Aorta (tissue), 5 donors: ENCODE measurements at places on chromosomes 12 and 14.
A peak's percentile ranks its signal among the peaks of the same experiment; 100 is the strongest.

- DNase-seq, result no peak
These were observed 473.0 kb downstream of the ADAMTS20 start for GRCh38 chr12:43078976-43079375.

DNA sequence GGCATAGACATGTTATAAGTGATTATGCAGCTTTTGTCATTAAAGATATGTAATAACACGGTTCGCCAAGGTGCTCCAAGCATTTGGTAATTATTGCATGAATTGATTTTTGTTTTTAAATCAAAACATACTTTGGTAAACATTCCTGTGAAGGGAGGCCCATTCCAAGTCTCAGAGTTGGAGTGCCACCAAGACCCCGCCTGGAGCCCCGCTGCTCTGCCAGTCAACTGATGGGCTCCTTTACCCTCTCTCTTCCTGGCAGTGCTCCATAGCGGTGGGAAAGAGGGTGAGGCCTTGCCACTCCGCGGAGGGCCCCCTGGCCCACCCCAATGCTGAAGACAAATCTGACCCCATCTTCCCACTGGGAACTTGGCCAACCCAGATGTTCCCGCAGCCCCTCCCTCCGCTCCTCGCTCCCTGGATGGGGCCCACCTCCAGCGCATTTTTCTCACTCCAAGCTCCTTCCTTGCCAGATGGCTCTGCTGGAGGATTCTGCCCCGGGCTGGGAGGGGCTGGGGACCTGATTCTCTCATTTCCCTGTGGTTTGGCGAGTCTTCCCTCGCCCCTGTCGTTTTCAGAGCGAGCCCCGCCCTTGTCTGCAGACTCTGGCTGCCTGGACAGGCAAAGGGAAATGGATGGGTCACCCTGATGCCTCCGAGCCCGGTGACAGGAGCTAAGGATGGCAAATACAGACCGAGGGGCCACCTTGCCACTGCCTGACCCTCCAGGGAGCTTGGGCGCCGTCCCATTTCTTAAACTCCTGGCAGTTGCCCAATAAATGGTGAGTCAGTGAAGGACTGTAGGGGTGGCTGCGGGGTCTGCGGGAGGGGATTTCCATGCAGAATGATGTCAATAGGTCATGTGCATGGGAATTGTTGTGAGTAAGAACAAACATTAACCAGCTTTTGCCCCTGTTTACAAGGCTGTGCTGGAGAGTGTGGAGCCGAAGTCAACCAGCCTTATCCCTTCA lies 9.2 kb upstream of the PAPLN start:
- DNase-seq, result peak; percentile 79

- DNase-seq, result no peak
These were observed 285.8 kb downstream of the ADGRD1 start for GRCh38 chr12:131239384-131240094.

GRCh38 chr12:13205809-13206559 lies 9.5 kb downstream of the EMP1 start:
- no peak for DNase-seq

DNA sequence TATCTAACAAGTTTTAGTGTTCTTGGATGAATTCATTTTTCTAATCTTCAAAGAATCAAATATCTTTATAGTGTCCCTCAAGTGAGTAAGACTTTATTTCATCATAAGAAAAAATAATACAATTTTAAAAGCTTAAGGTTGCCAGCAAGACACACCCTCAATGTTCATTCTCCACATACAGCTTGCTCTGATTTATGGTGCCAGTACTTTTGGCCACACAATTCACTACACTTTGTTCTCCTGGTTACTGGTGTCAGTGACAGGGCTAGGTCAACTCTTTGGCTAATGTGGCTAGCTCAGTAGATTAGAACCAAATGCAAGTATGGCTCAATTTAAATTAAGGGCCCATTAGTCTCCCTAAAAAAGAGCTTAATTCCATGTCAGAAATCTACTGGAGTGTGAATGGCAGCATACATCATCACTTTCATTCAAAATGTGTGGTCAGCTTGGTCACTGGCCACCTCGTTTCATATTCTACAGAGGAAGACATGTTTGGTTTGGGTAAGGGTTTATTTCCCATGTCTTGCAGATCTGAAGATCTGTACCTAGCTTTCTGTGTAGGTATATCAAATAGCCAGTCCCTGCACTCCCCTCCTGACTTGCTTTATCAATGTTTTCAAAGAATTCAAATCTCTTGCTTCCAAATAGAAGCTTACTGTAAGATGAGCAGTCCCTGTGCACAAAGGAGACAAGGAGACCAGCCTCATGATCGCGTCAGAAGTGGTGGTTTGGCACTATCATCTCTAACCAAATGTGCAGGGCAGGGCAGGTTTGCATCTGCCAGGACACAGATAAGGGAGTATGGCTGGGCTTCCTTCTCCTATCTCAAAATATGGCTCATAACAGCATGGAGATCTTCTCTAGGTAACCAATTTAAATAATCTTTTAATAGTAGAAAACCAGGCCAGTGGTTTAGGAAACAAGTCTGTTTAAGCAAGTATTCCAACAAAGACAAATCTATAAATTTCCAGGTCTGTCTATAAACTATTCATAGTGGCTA lies 31.3 kb downstream of the HECTD4 start:
- no peak for DNase-seq

- DNase-seq, result no peak
These were observed 145.9 kb upstream of the SLCO1C1 start for GRCh38 chr12:20549108-20549719.

- DNase-seq, result no peak
These were observed 57.1 kb downstream of the METTL25 start for GRCh38 chr12:82415402-82415801.

- DNase-seq, result no peak
These were observed 4.9 kb downstream of the B4GALNT3 start for GRCh38 chr12:464484-465267.

GRCh38 chr12:28497889-28498411 lies 307.7 kb downstream of the CCDC91 start:
- DNase-seq, result no peak

DNA sequence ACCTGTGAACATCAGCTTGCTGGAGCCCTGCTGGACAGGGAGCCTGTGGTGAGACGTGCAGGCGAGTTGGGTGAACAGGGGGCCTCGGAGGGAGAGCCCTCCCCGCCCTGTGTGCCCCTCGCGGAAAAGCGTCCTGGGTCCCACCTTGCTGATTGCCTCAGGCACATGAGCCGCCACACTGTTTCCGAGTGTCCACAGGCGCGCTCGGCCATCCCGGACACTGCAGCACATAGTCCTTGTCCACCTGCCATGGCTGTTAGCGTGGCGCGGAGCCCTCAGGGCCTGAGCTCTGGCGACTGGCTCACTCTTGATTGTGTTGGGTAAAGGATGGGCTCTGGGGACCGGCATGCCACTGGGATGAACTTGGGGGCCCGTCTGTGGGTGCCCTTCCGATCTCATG lies 40.0 kb downstream of the PACS2 start:
- no peak for DNase-seq

GRCh38 chr12:46723629-46724419 lies 102.0 kb downstream of the SLC38A4 start:
- no peak for DNase-seq

DNA sequence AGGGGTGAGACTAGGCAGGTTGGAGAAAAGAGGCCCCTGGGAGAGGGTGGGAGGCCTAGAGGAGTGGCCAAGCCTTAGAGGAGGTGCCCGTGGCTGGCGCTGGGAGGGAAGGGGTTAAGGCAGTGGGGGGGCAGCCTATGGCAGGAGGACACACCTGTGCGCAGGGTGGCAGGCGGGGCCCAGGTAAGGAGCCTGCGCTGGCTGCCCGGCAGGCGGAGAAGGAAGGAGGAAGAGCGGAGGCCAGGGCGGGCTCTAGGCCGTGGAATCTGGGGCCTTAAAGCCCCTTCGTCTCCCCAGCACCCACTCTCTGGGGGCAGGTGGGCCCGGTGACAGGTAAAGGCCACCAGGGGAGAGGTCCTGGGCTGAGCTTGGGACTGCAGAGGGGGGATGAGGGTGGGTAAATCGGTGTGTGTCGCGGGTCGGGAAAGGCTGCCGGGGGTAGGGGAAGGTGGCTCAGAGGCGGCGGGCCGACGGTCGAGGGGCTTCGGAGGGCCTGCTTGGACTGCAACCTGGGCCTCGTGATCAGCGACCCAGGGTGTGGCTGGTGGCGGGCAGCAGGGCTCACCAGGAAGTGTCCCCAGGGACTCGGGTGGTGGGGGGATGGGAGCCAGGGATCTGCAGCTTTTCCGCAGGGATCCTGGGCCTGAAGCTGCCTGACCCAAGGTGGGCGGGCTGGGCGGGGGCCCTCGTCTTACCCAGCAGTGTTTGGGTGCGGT lies 7.3 kb downstream of the PHB2 start:
- DNase-seq, result peak; percentile 75

DNA sequence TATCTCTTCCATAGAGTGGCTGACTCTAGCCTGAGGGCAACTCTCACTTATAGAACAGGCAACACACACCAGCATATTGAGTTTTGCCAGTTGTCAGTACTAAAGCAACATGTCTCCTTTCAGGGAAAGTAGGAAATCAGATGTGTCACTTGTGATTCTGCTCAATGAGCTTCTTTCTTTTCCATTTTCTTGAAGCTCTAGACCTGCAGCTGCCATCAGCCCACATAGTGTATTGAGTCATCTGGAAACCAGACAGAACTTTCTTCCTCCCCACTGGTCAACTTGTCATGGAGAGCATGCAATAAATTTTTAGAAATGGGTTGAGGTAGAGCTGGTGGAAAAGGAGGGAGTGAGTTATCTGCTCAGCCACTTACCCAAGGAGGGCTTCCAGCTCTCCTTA lies 209.0 kb upstream of the PLEKHG7 start:
- DNase-seq, result no peak

DNA sequence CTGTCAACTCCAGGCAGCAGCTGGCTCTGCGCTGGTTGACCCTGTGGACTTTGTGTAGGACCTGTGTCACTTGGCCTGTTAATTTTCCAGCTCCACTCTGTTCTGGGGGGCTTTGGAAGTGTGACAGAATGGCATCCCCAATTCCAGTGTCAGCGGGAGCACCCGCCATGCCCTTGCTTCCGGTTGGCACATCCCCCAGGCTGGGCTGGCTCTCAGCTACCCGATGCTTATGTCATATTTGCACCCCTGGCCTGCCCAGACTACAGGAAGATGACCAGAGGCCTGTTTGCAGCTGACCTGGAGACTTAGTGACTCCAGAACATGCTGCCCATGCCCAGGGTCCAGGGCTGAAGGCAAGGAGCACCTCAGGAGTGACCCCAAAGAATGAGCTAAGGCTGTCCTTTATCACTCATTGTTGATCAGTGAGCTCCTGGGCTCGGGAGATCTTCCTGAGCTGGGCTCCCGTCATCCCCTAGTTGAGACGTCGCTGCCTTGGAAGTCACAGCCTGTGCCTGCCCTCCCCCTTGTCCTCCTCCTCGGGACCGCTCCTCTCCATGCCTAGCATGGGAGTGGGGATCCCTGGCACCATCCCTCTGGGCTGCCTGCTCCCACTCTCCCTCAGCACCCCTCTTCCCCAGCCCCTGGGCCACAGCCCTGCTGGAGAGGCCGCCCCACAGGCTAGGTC lies 163.4 kb upstream of the RTL1 start:
- peak; percentile 29 for DNase-seq

GRCh38 chr12:42129595-42130204 lies 15.0 kb downstream of the GXYLT1 start:
- DNase-seq, result no peak

- DNase-seq, result no peak
These were observed 47.3 kb upstream of the SRP54 start for GRCh38 chr14:34935488-34935887.

GRCh38 chr14:77037938-77038568 lies 9.5 kb upstream of the IRF2BPL start:
- peak; percentile 81 for DNase-seq

GRCh38 chr12:32918890-32919801 lies 22.6 kb upstream of the PKP2 start:
- DNase-seq, result no peak

- no peak for DNase-seq
These were observed 50.3 kb downstream of the LMO3 start for GRCh38 chr12:16555630-16556029.

GRCh38 chr12:58086006-58086405 lies 144.6 kb downstream of the ATP23 start:
- DNase-seq, result no peak

GRCh38 chr12:32120419-32120818 lies 13.8 kb downstream of the BICD1 start:
- DNase-seq, result no peak

DNA sequence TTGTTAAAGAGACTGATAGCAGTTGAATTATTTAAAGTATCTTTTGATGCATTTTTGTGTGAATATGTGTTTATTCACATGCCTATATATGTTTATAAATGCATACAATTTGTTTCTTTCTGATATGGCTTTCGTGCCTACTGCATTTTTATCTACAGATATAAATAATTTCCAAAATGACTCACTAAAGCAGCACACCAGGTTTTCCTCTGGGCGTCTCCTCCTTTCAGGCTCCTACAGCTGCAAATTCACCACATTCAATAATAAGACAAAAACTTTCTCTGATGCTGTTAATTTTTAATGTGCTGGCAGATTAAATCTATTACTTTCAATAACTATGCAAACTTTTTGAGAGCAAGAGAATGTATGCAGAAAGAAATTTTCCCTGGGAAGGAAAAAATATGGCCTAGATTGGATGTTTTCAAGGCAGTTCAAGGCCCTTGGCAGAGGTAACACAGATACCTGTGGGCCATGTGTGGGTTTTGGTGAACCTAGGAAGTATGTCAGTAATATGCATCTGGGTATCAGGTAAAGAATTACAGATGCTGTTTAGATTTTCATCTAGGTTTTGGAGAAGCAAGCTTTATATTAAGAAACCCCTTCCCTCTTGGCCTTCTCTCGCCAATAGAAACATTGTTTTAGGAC lies 381.8 kb downstream of the EGLN3 start:
- DNase-seq, result no peak

DNA sequence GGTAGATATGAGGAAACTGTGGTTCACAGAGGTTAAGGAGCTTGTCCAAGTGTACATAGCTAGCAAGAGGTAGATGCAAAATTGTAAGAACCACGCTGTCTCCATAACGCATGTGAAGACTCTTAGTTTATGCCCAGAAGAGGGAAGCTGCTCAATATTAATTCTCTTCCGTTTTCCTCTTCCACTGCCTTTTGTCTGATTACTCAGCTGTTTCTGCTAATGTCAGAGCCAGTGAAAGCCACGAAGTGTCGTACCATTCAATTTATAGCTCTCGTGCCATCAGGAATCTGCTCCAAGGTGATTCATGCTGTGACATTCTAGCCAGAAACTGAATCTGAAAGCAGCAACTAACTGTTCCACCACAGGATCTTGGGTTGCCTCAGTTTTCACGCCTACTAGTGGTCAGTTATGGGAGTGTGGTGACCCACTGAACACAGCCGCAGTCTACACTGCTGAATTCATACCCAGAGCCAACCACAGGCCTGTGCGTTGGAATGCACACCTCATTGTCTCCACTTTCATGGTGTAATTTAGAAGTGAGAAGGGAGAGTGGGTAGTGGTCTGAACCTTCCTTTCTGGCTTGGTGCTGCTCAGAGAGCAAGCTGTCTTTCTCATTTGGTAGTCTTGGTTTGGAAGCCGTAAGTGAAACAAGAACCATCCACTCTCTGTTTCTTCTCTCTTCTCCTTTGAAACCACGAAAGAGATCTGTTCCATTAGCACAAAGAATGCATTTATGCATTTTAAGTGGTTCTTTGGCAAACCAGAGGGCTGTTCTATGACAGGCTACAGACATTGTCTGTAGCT lies 74.2 kb upstream of the NAP1L1 start:
- DNase-seq, result peak; percentile 56

GRCh38 chr14:65412032-65412846 lies at the start of gene FUT8:
Gene FUT8 (plus strand): TSS chr14:65412730. CDS start chr14:65561564, 148,834 bp downstream.
- DNase-seq, result peak; percentile 98

GRCh38 chr12:107759410-107759809 lies 1.5 kb downstream of the PRDM4 start:
- DNase-seq, result no peak

- no peak for DNase-seq
These were observed 216.7 kb downstream of the ACSS3 start for GRCh38 chr12:81294325-81295190.

- no peak for DNase-seq
These were observed 182.9 kb downstream of the GLT1D1 start for GRCh38 chr12:129036135-129036534.
